ENCODE measurements at places on chromosomes 2 and 18.
A peak's percentile ranks its signal among the peaks of the same experiment; 100 is the strongest.

GRCh38 chr2:129768036-129768386 is 211.5 kb upstream of the RAB6C start:
- no peaks in the 10 kb centered on the region for H3K36me3 ChIP-seq
- no peaks in the 10 kb centered on the region for H3K4me1 ChIP-seq
- H3K27ac ChIP-seq, result no peak overlapping the region
- H3K4me3 ChIP-seq, result no peak overlapping the region

GRCh38 chr2:166090908-166091307 is 36.9 kb downstream of the SCN1A start:
- H3K4me3 ChIP-seq, result peak overlapping the region; percentile 17
- H3K4me1 ChIP-seq, result peaks cover 34% of the 10 kb centered on the region
- no peak for DNase-seq
- no peaks in the 10 kb centered on the region for H3K27me3 ChIP-seq
- H3K27ac ChIP-seq, result no peak overlapping the region

GRCh38 chr2:65456886-65457285 is 24.5 kb upstream of the SPRED2 start:
- H3K4me1 ChIP-seq, result peaks cover 12% of the 10 kb centered on the region
- no peak overlapping the region for H3K27ac ChIP-seq
- H3K4me3 ChIP-seq, result no peak overlapping the region
- H3K27me3 ChIP-seq, result no peaks in the 10 kb centered on the region
- no peaks in the 10 kb centered on the region for H3K36me3 ChIP-seq

- no peaks in the 10 kb centered on the region for H3K36me3 ChIP-seq
- DNase-seq, result no peak
- no peak overlapping the region for H3K27ac ChIP-seq
- no peaks in the 10 kb centered on the region for H3K4me1 ChIP-seq
- no peaks in the 10 kb centered on the region for H3K27me3 ChIP-seq
Observed at GRCh38 chr18:28412521-28412920, 235.6 kb upstream of the CDH2 start.

DNA sequence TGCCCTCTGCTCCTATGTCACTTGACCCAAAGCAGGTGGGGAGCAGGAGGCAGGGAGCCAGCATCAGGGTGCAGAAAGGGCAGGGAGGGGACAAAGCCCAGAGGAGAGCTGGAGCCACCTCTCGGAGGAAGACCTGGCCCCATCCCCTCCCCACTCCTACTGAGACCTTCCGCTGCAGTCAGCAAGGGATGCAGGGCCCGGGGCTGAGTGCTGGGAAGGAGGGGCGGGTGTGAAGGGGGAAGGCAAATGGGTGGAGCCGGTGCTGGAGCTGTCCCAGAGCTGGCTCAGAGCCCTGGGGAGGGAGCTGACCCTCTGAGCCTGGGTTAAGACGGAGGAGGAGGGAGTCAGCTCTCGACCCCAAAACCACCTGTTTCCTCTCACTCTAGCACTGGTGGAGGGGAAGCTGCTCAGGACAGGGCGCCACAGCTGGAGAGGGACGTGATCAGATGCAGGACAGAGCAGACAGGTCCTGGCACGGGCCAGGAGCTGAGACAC is 33.8 kb downstream of the HS1BP3 start:
- peaks cover 40% of the 10 kb centered on the region for H3K4me1 ChIP-seq
- H3K27me3 ChIP-seq, result peaks cover 6% of the 10 kb centered on the region
- peak overlapping the region; percentile 92 for H3K27ac ChIP-seq

GRCh38 chr2:223758131-223758840 is 79.1 kb downstream of the AP1S3 start:
- no peaks in the 10 kb centered on the region for H3K27me3 ChIP-seq
- DNase-seq, result no peak
- H3K4me1 ChIP-seq, result peaks cover 13% of the 10 kb centered on the region
- H3K4me3 ChIP-seq, result no peak overlapping the region
- H3K36me3 ChIP-seq, result no peaks in the 10 kb centered on the region

- no peak for DNase-seq
- H3K4me3 ChIP-seq, result no peak overlapping the region
- peaks cover 24% of the 10 kb centered on the region for H3K36me3 ChIP-seq
- no peak overlapping the region for H3K27ac ChIP-seq
Observed at GRCh38 chr2:69489793-69490192, 52.6 kb upstream of the NFU1 start.

GRCh38 chr2:168233726-168234406 is 13.5 kb downstream of the STK39 start:
- H3K36me3 ChIP-seq, result peaks cover 12% of the 10 kb centered on the region
- no peaks in the 10 kb centered on the region for H3K27me3 ChIP-seq
- H3K4me1 ChIP-seq, result no peaks in the 10 kb centered on the region
- no peak for DNase-seq

- no peak overlapping the region for H3K4me3 ChIP-seq
- no peak overlapping the region for H3K27ac ChIP-seq
- peaks cover 23% of the 10 kb centered on the region for H3K4me1 ChIP-seq
- no peaks in the 10 kb centered on the region for H3K27me3 ChIP-seq
- peaks cover 8% of the 10 kb centered on the region for H3K36me3 ChIP-seq
Observed at GRCh38 chr2:11567631-11568031, 33.8 kb downstream of the GREB1 start.

- DNase-seq, result no peak
- H3K4me3 ChIP-seq, result no peak overlapping the region
- H3K27ac ChIP-seq, result no peak overlapping the region
- no peaks in the 10 kb centered on the region for H3K27me3 ChIP-seq
- peaks cover 4% of the 10 kb centered on the region for H3K4me1 ChIP-seq
Observed at GRCh38 chr18:11074889-11075288, 74.5 kb downstream of the PIEZO2 start.

DNA sequence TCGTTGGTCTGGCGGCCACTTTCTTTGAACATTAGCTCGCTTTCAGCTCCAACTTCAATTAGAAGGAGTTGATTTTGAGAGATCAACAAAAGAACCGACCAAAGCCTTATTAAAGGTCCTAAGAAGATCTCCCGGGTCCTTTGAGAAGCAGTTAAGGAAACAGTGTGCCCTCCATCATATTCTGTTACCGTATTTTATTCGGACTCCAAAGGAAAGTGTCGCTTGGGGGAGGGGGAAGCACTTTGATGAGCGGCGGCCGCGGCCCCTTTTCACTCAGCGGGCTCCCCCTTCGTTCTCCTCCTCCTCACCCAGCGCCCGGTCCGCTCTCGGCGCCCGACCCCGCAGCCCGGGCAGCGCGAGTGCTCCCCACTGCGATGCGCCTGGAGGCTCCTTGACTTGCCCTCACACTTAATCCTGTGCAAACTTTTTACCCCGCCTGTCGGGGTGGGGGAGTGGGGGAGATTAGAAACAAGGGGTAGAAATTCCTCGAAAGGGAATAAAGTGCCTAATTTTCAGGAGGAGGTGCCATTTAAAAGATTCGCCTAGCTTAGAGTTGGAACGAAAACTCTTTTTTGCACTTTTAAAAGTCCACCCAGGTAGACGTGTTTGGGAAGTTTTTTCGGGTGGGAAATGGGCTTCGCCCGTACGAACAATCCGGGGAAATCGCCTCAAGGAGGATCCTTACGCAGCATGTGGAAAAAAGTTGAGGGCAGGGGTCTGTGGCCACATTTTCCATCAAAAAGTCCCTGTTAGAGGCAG is 1.2 kb upstream of the OTX1 start:
- H3K4me1 ChIP-seq, result peaks cover 56% of the 10 kb centered on the region
- peak overlapping the region; percentile 88 for H3K4me3 ChIP-seq
- H3K27me3 ChIP-seq, result peaks cover 96% of the 10 kb centered on the region
- DNase-seq, result peak; percentile 12
- peaks cover 16% of the 10 kb centered on the region for H3K36me3 ChIP-seq
- peak overlapping the region; percentile 91 for H3K27ac ChIP-seq

GRCh38 chr2:80059447-80059846 is 245.1 kb downstream of the LRRTM1 start:
- H3K27ac ChIP-seq, result no peak overlapping the region
- no peaks in the 10 kb centered on the region for H3K27me3 ChIP-seq
- peaks cover 26% of the 10 kb centered on the region for H3K4me1 ChIP-seq
- no peaks in the 10 kb centered on the region for H3K36me3 ChIP-seq
- no peak for DNase-seq

DNA sequence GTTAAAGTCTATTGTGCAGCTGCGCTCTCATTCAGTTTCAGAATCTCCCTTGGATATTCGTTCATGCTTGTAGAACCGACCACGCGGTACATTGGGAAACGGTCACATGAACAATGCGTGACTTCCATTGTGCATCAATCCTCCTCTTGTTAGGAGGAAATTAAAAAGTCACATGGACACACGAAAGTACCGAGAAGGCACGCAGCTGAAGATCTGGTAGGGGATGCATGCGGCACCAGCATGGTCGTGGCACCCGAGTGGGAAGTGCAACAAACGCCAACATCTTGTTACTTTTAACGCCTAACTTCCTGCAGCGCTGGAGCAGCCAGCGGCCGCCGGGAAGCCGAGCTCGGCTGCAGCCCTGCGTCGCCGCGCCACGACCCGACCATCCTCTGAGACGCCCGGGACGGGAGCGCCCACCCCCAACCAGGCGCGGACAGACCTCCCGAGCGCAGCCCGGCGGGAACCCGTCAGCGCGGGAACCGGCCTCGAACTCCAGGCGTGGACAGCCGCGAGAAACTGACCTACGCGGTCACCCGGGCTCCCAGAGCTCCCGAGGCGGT is 412 bp downstream of the OSBPL1A start:
- H3K36me3 ChIP-seq, result no peaks in the 10 kb centered on the region
- DNase-seq, result no peak

- peak overlapping the region; percentile 23 for H3K4me3 ChIP-seq
- H3K27me3 ChIP-seq, result peaks cover 6% of the 10 kb centered on the region
- H3K27ac ChIP-seq, result peak overlapping the region; percentile 85
- peaks cover 28% of the 10 kb centered on the region for H3K4me1 ChIP-seq
Observed at GRCh38 chr2:9939587-9940485, 11.7 kb upstream of the GRHL1 start.

- H3K4me3 ChIP-seq, result no peak overlapping the region
- H3K27me3 ChIP-seq, result no peaks in the 10 kb centered on the region
- no peak overlapping the region for H3K27ac ChIP-seq
- no peaks in the 10 kb centered on the region for H3K36me3 ChIP-seq
- no peaks in the 10 kb centered on the region for H3K4me1 ChIP-seq
- DNase-seq, result no peak
Observed at GRCh38 chr2:221022554-221022953, 549.5 kb downstream of the EPHA4 start.

GRCh38 chr2:129191530-129191929 is 787.9 kb upstream of the RAB6C start:
- H3K36me3 ChIP-seq, result no peaks in the 10 kb centered on the region
- no peak overlapping the region for H3K27ac ChIP-seq
- peaks cover 35% of the 10 kb centered on the region for H3K4me1 ChIP-seq
- DNase-seq, result no peak
- H3K4me3 ChIP-seq, result no peak overlapping the region

DNA sequence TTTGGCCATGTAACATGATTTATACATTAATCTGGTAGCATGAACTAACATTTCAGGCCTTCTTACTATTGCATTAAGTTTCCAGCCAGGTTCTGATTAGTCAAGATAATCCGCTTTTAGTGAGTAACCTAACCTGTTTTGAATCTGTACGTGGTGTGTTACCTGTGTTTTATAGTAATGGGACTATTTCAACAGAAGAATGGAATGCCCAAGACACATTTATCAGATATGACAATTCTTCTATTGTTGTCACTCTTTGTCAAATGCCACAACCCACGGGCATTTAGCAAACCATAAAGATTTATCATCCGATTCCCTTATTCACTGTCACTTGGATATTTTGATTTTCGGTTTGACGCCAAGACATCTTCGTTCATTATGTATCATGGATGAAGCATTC is 117.9 kb downstream of the ETAA1 start:
- H3K4me3 ChIP-seq, result no peak overlapping the region
- no peak overlapping the region for H3K27ac ChIP-seq
- H3K4me1 ChIP-seq, result no peaks in the 10 kb centered on the region
- no peaks in the 10 kb centered on the region for H3K27me3 ChIP-seq
- no peak for DNase-seq

DNA sequence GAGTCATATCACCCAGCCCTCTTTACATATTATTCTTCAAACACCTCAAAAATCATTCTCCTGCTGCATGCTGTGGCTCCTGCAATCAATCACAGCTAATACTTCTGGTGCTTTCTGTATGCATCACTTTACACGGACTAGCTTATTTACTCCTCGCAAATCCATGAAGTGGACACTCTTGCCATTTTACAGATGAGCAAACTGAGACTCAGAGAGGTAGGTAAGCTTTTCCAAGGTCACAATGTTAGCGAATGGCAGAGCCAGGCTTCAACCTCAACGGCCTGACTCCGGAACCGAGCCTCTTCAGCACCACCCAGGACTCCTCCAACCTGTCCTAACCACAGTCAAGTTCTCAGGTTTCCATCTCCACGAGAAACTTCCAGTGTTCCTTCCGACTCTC is 36.8 kb downstream of the TCF4 start:
- no peaks in the 10 kb centered on the region for H3K27me3 ChIP-seq
- H3K4me3 ChIP-seq, result no peak overlapping the region
- no peak for DNase-seq
- peaks cover 26% of the 10 kb centered on the region for H3K4me1 ChIP-seq

DNA sequence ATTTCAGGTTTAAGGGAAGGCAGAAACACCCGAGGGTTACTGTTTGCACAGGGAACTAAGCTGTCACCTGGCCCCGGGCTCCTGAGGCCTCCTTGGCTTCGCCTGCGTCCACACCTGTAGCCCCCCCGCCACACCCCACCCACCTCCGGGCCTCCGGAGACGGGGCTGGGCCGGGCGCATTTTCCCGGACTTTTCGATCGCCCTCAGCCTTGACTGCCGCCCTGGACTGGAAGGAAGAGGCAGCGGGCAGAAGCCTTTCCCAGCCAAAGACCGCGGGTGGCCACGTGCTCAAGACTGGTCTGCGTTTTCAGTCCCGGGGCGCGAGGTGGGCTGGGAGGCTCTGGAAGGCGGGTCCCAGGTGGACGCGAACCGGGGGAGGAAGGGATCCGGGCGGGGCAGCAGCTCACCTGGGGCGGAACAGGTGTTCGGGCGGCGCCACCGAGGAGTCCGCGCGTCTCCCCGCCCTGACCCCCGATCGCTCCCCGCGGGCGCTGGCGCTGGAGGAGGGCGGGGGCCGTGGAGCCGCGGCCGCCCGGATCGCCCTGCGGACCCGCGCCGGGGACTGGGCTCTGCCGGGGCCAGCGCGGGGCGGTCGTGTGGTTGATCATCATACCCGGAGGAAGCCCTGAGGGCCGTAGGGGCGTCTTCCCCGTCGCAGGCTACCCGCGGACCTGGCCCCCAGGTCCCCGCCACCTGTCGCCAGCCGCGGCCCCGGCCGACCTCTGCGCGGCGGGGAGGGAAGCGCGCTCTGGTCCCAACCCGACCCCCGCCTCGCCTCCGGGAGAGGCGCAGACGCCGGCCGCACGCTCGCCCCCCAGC is 3.2 kb downstream of the ID2 start:
- peak overlapping the region; percentile 91 for H3K4me3 ChIP-seq
- peak; percentile 46 for DNase-seq
- no peak overlapping the region for H3K27ac ChIP-seq
- peaks cover 2% of the 10 kb centered on the region for H3K36me3 ChIP-seq
- peaks cover 41% of the 10 kb centered on the region for H3K4me1 ChIP-seq

DNA sequence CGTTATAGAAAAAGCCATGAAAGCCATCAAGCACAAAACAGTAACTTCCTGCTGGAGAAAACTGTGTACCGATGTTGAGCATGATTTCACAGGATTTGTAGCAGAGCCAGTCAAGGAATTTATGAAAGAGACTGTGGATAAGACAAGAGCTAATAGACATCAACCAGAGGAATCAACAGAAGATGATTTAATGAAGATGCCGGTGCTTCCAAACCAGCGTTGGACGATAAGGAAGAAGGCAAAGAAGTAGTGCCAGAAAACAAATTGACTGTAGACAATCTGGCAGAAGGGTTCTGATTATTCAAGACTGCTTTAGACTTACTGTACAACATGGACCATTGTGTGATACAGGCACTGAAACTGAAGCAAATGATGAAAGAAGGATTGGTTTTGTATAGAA is 49.5 kb upstream of the GAREM2 start:
- DNase-seq, result no peak
- H3K36me3 ChIP-seq, result peaks cover 5% of the 10 kb centered on the region
- peaks cover 8% of the 10 kb centered on the region for H3K4me1 ChIP-seq
- H3K27me3 ChIP-seq, result no peaks in the 10 kb centered on the region
- no peak overlapping the region for H3K27ac ChIP-seq
- H3K4me3 ChIP-seq, result no peak overlapping the region

Data from neural crest cell (in vitro differentiated cells).